ENCODE measurements at places on chromosomes 1 and 21.
A peak's percentile ranks its signal among the peaks of the same experiment; 100 is the strongest.

DNA sequence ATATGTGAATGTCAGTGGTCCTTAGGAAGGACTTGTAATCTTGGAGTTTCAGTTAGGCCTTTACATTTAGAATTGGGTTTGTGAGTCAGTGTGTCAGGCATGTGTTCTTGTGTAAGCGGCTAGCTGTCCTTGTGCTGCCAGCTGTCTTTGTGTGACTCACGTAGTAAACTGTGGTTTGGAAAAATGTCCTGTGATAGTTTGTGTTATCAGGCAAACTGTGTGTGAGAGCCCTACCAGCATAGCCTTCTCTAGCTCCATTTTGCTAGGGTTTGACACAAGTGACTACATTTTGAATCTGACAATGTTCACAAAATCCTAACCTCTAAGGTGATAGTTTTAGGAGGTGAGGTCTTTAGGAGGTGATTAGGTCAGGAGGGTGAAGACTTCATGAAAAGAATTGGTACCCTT is 6.9 kb upstream of the SLC35D1 start:
- no peak for DNase-seq

GRCh38 chr1:41811051-41811795 is 107.5 kb downstream of the HIVEP3 start:
- peak; percentile 57 for DNase-seq

GRCh38 chr1:172350856-172351255 is 69.6 kb upstream of the C1orf105 start:
- DNase-seq, result no peak

GRCh38 chr1:54404263-54404662 is 1.9 kb downstream of the SSBP3 start:
- no peak for DNase-seq

DNA sequence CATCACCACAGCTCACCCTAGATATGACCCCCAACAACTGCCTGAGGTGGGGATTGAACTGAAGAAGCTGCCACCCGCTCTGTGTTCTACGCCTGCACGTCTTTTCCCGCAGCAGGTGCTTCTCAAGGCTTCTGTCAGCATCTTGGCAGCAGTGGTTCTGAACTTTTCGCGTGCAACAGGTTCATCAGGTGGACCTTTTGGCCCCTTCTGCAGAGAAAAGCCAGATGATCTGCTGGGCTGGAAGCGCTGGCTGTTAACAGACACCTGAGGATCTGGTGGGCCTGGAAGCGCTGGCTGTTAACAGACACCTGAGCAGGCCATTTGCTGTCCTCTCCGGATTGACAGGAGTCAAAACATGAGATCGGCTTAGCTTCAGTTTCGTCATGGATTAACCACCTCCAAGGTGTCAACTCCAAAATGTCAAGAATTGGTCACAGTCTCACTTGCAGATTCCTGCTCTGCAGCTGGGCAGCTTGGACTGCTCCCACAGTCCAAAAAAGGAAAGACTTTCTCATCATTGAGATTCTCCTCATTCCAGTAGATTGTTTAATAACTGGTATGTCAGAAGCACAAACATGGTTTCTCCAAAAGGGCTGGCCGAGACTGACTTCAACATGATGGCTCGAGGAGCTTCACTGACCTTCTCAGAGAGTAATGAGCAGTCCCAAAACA is 4.7 kb downstream of the C1orf174 start:
- no peak for DNase-seq

GRCh38 chr1:108560874-108561459 is 1.1 kb downstream of the EEIG2 start:
- DNase-seq, result peak; percentile 68

- peak; percentile 62 for DNase-seq
Measured at GRCh38 chr1:58815069-58815685, 31.3 kb upstream of the JUN start.

DNA sequence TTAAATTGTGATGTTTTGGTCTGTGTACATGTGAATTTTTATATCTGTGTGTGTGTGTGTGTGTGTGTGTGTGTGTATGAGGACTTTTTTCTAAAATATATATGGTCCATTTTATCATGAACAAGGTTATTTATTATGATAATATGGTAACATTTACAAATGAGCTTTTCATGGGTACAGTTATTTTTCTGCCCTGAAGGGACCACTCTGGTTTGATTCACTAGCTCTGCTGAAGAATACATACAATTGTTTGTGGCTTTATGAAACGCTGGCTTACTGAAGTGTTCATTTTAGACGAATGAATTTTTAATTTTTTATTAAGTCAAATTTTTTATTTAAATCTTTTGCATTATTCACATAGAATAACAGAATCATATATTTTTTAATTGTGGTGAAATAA is 71.9 kb downstream of the SPATA46 start:
- DNase-seq, result no peak

DNA sequence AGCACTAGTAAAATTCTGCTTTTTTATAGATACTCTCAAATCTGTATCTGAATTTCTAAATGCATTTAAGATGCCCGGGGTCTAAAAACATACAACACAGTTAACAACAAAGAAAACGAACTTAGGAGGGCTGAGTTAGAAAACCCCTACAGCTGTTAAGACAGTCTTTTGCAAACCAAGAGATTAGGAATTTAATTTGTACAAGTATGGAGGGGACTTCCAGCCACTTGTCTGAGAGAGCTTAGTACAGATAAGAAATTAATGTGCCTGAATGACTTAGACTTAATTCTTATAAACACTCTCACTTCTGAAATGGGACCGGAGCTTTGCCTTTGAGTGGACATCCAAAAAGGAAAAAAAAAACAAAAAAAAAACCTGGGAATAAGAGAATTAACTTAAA is 61.6 kb downstream of the SMYD3 start:
- DNase-seq, result no peak

DNA sequence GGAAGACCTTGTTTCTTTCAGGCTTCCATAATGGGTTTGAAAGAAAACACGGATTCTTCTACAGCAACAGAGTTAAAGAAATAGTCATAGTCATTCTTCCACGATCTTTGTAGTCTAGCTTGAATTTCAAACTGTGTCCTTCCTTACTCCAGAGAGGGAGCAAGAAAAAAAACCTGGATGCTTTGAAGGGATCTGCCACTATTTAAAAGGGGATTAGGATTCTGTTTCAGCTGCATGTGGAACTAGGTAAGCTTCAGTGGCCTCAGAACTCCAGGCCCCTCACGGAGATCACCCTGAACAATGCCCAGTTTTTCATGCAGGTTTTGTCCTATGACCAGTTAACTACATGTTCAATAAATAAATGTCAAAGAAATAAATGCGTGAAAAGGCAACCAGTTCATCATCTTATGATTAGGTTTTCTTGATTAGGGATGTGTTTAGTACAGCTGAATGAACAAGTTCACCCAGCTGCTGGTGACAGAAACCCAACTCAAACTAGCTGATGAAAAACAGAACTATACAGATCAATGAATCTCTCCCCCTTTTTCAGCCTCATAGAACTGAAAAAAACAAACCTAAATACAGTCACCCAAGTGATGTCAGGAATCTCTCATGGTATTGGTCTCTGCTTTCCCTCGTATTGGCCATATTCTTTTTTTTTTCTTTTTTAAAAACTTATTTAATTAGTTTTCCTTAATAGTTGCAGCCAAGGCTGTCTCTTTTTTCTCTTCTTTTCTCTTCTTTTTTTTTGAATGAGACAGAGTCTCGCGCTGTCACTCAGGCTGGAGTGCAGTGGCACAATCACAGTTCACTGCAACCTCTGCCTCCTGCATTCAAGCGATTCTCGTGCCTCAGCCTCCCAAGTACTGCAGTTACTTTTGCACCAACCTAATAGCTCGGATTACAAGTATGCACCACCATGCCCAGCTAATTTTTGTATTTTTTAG is 14.6 kb upstream of the MPZL1 start:
- no peak for DNase-seq

DNA sequence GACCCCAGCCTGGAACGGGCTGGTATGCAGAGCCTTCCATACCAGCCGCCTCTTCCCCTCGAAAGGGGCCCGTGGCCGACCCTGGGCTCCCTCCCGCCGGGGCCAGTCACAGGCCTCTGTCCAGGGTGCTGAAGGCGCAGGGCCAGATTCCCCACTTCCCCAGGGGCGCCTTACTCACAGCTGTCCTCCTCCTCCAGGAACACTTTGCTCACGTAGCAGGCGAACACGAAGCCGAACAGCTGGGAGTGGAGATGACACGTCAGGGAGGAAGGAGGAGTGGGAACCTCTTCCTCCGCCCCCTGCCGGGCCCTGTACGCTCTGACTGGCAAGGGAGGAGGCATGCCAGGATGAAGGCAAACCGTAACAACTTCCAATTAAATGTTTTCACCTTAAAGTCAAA is 57.3 kb downstream of the NKAIN1 start:
- peak; percentile 33 for DNase-seq

DNA sequence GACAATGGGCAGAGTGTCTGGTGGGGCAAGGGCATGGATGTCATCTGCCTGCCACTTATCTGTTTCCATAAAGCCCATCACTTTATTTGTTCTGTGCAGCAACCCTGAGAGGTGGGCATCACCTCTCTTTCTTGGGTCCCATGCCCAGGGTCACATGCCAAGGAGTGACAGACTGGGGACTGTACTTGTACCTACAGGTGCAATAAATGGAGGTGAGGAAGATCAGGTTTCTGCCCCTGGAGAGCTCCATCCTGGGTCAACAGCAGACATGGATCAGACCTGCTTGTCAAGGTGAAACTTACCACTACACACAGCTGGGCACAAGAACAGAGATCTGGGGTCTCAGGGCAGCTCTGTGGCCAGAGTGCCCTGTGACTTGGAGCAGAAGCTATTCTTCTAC is 18.4 kb upstream of the PRDM16 start:
- no peak for DNase-seq

DNA sequence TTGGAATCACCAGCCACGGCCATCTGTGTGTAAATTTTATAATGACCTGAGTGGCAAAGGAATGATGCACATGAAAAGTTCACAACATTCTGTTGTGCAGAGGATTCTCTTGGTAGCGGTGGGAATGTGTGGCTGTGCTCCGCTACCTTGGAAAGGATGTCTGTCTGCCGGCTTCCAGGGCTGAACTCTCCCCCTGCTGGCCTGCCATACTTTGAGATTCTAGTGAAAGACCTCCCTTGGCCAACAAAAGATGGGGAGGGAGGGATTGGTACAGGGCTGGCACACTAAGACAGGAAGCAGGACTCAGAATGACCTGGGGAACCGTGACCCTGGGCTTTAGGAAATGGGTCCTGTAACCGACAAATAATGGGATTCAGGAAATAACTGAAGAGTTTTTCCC is 194.5 kb upstream of the PLD5 start:
- DNase-seq, result no peak

GRCh38 chr1:165815725-165816124 is 11.7 kb upstream of the UCK2 start:
- DNase-seq, result no peak

- no peak for DNase-seq
Measured at GRCh38 chr1:7644961-7645750, 125.9 kb upstream of the VAMP3 start.

- DNase-seq, result peak; percentile 40
Measured at GRCh38 chr1:89451011-89451410, 73.6 kb upstream of the LRRC8B start.

DNA sequence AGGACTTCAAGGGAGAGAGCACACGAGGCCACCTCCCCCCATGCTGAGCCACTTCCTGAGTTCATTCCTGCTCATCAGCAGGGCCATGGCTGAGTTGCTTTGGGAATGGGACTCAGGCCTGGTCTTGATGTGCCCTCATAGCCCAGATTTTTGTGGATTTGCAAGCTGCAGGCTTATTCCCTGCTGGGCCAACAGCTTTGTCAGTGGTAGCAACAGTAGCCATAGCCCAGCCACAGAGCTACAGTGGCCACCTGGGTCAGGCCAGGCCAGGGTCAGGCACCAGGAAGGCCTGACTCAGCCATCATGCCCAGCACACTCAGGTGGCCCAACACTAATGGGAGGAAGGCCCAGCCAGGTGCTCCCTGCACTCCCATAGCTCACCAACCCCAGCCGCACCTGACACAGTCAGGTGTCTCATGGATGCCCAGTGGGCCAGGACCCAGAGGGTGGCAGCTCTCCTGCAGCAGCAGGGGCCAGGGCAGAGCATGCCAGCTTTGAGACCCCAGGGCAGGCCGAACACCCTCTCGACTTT is 33.5 kb downstream of the EPHA2 start:
- DNase-seq, result no peak

- no peak for DNase-seq
Measured at GRCh38 chr1:228668553-228669241, 66.6 kb upstream of the RHOU start.

- peak; percentile 25 for DNase-seq
Measured at GRCh38 chr1:37699147-37699546, 6.8 kb downstream of the CDCA8 start.

- no peak for DNase-seq
Measured at GRCh38 chr1:43303471-43304313, 2.9 kb downstream of the TIE1 start.

GRCh38 chr1:209086486-209087192 is 496.9 kb upstream of the CAMK1G start:
- no peak for DNase-seq

- no peak for DNase-seq
Measured at GRCh38 chr1:185774394-185774793, 40.2 kb downstream of the HMCN1 start.

GRCh38 chr1:38194472-38194871 is 147.9 kb upstream of the POU3F1 start:
- no peak for DNase-seq

GRCh38 chr21:23522751-23523150 is 2084.5 kb downstream of the MRPL39 start:
- no peak for DNase-seq

- no peak for DNase-seq
Measured at GRCh38 chr1:157862114-157863070, 20.8 kb upstream of the CD5L start.

DNA sequence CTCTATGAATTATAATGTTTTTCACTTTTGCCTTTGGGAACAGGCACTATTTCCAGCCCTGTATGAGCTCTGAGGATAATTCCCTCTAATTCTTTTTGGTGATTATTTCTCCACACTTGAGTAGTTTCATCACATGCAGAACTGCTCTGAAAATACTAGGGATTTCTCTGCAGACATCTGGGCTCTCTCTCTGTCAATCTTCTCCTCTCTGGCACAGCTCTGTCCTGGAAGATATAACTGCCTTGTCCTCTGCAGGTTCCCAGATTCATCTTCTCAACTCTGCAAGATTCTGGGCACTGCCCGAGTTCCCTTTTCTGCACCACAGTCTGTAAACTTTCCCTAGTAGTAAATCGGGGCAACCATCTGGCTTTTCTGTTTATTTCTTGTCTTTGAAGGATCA is 131.3 kb upstream of the FMN2 start:
- no peak for DNase-seq

GRCh38 chr1:156591181-156591431 is 470 bp upstream of the NAXE start:
- DNase-seq, result no peak

- DNase-seq, result no peak
Measured at GRCh38 chr1:245475961-245476516, 321.3 kb downstream of the KIF26B start.

All from CD4-positive, alpha-beta T cell treated with Interferon alpha-2 for 1 hour (primary cell).